ENCODE measurements at places on chromosomes 6 and 20. TPM values are rescaled to one million over a fixed set of nuclear protein-coding genes. Genes with fewer than 3 reads are reported as not detected.
A peak's percentile ranks its signal among the peaks of the same experiment; 100 is the strongest.

- H3K4me3 ChIP-seq: no peak overlapping the region
- DNase-seq: no peak
- no peak overlapping the region for H3K27ac ChIP-seq
- H3K4me1 ChIP-seq: no peaks in the 10 kb centered on the region
- H3K36me3 ChIP-seq: no peaks in the 10 kb centered on the region
- H3K27me3 ChIP-seq: no peaks in the 10 kb centered on the region
Measured at GRCh38 chr20:20292472-20292871, 75.4 kb upstream of the INSM1 start.

DNA sequence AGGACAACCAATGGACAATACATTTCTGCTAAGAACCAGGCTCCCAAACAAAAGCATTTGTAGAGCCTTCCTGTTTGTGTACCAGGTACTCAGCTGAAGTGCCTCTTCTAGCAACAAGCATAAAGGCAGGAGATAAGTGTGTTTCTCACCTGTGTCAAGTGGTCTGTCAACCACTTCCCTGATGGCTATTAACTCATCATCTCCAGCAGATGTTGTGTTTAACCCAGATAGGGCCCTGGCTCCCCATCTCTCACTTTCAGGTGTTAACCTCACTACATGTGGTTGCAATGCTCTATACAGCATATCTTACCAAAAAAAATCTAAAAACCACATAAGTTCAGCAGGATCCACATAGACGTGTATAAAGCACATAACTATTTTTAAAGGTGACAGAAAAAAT is 9.6 kb upstream of the IL17A start:
- no peaks in the 10 kb centered on the region for H3K27me3 ChIP-seq
- no peak for DNase-seq
- H3K27ac ChIP-seq: no peak overlapping the region
- H3K4me3 ChIP-seq: no peak overlapping the region

DNA sequence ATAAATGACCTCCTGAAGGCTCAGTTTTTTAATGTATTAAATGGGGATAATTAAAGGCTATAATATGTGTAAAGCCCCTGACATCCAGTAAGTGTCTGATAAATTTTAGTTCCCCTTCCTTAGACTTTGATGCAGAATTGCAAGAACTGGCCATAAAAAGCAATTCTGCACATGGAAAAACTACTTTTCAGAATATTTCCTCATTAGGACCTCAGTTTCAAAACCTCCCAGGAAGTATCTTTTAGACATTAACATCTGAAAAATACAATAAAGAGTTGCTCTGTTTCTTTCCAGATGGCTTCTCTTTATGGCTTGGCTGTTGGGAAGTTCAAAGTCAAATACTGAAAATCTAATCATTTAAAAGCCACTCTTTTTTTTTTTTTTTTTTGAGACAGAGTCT is 106.3 kb upstream of the ZNF217 start:
- no peak overlapping the region for H3K4me3 ChIP-seq
- H3K4me1 ChIP-seq: no peaks in the 10 kb centered on the region
- DNase-seq: no peak
- no peaks in the 10 kb centered on the region for H3K27me3 ChIP-seq

DNA sequence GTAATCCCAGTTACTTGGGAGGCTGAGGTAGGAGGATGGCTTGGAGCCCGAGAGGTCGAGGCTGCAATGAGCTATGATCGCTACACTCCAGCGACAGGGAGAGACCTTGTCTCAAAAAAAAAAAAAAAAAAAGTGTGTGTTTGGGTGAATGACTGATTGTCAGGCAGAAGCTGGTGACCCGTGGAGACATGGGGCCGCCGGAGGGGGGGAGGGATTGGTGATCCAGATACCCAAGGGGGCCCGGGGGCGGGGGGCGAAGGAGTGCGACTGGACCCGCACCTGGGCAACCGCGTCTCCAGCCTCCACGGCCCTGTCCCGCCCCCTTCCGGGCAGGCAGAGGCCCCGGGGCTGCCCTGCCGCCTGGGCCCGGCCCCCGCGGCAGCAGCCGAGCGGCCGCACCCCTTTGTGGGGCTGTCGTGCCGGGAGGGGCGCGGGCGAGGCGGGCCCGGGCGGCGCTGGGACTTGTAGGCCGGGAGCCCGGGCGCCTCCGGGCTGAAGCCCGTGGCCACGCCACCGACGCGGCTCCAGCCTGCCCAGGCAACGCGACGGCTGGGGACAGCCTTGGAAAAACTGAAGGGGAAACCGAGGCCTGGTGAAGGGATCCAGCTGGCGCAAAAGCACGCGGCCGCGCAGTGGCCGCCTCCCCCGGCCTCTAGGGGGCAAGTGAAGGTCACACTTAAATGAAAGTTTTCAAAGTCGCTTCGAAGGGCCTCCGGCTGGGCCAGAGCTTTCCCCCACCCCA is 2.1 kb upstream of the RBM38 start:
- no peaks in the 10 kb centered on the region for H3K27me3 ChIP-seq
- peaks cover 59% of the 10 kb centered on the region for H3K4me1 ChIP-seq
- peaks cover 14% of the 10 kb centered on the region for H3K36me3 ChIP-seq
- H3K4me3 ChIP-seq: peak overlapping the region; percentile 25
- DNase-seq: peak; percentile 76

DNA sequence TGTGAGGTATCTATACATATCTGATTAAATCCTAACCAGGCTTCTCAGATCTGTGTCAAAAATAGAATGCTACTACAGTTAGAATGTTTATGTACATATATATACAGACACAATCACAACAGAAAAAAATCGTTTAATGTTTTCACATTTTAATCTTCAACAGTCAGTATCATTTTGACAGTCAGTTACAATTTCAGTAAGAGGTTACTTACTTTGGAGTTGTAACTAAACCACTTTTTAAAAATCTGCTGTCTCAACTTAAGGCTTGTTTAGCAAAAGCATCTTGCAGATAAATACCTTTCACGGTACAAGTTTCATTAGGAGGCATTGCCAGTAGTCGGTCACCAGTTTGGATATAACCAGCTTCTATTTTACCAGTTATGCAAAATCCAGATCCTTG is 32.3 kb upstream of the ALDH8A1 start:
- H3K4me1 ChIP-seq: no peaks in the 10 kb centered on the region
- H3K36me3 ChIP-seq: peaks cover 38% of the 10 kb centered on the region
- no peak overlapping the region for H3K27ac ChIP-seq
- H3K4me3 ChIP-seq: no peak overlapping the region
- H3K27me3 ChIP-seq: no peaks in the 10 kb centered on the region

Gene PPARD
- total RNA-seq: 14.8 TPM

Gene MROH8
- 5.8 TPM for total RNA-seq

Gene KIF25
- not detected for total RNA-seq

Gene KIF13A
- 56.6 TPM for total RNA-seq

Gene FOXS1
- total RNA-seq: 4.2 TPM

Data from right atrium auricular region (tissue), 2 donors.